Stimulated activated CD4-positive, alpha-beta T cell treated with anti-CD3 and anti-CD28 coated beads, Interleukin-12 subunit alpha, Interleukin-12 subunit beta, amount 100 ng/mL, for 48 hours (primary cell): ENCODE measurements at places on chromosomes 6 and 20.

GRCh38 chr6:167296902-167297301 is 5.8 kb downstream of the UNC93A start:
- no peak for DNase-seq

DNA sequence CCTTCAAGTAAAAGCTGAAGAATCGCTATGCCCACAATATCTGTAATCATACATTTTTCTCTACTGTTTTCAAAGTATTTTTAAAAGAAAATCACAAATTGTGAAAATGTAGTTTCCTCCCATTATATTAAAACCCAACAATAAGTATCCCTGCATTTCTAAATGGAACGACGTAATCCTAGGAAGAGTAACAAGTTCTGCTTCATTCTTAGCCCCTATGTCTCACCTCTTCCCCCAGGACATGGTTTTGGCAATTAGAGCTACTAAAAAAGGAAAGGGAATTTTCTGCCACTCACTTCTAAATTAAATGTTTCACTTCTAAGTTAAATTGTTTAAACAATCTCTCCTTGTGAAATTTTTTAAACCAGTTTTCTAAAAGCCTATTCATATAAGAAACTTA is 47.4 kb downstream of the TBPL1 start:
- no peak for DNase-seq

DNA sequence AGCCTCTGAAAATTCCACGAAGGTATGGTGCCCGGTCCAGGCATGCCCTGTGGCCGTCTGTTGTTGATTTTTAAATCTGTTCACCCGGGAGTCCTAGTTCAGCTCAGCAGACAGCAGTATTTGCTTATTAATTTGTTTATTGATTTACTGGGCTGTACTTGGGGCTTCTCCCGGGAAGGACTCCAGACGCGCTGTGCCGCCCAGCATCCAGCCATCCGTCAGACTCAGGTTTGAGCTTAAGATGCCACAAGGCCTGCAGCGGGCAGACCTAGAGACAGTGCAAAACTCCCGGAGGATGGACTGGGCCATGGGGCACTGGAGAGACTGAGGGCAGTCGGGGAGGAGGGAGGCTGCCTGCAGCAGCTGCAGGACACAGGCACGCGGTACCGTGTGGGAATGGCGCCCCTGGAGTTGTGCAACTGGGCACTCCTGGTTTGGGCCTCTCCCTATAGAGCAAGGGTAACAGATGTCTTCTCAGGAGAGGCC is 17.3 kb upstream of the CCDC167 start:
- DNase-seq, result no peak

- DNase-seq, result no peak
Measured at GRCh38 chr6:22327881-22328280, 31.0 kb upstream of the PRL start.

DNA sequence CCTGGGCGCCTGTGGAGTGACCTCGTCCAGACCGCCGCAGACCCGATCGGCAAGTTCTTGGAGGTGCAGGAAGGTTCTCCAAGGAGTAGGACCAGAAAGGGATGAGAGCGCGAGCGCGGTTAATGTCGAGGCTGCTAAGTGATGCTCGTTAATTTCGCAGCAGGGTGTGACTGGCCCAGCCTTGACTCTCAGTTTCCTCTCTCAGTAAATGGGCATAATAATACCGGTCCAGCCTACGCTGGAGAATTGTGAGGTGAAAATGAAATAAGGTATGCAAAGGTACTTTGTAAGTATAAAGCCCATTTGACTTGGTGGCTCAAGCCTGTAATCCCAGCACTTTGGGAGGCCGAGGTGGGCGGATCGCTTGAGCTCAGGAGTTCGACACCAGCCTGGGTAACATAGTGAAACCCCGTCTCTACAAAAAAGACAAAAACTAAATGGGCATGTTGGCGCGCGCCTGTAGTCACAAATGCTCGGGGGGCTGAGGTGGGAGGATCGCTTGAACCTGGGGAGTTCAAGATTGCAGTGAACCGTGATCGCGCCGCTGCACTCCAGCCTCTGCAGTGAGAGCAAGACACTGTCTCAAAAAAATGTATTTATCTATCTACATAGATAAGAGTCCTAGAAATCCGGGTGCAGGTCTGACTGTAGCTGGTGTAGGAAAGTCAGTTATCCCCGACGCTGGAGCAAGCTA is 634 bp upstream of the BTBD9 start:
- DNase-seq, result no peak

GRCh38 chr6:165556116-165556843 is 106.8 kb downstream of the PDE10A start:
- no peak for DNase-seq

GRCh38 chr6:31441365-31442267 is 38.2 kb downstream of the MICA start:
- DNase-seq, result no peak

- DNase-seq, result no peak
Measured at GRCh38 chr20:59074456-59074855, 31.9 kb upstream of the PRELID3B start.

- DNase-seq, result no peak
Measured at GRCh38 chr6:34237722-34238584, 1.3 kb downstream of the HMGA1 start.

- no peak for DNase-seq
Measured at GRCh38 chr6:28982476-28983266, 22.4 kb downstream of the ZNF311 start.

DNA sequence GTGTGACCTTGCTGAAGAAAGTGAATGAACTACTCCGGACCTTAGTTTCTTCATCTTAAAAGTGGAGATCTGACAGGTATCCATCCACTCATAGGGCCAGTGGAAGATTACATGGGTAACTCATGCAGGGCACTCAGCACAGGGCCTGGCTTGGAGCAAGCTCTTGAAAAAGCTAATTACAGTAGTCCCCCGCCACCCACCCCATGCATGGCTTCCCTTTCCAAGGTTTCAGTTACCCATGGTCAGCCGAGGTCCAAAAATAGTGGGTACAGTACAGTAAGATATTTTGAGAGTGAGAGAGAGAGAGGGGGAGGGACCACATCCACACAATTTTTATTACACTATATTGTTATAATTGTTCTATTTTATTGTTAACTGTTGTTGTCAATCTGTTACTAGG is 7.1 kb upstream of the PMEPA1 start:
- no peak for DNase-seq

- no peak for DNase-seq
Measured at GRCh38 chr6:3165631-3166534, 8.5 kb upstream of the TUBB2A start.

- no peak for DNase-seq
Measured at GRCh38 chr6:161406646-161407045, 132.8 kb upstream of the AGPAT4 start.

GRCh38 chr6:167664678-167665660 is 161.7 kb upstream of the AFDN start:
- no peak for DNase-seq
